NCI-H1436 treated with DMSO at 0.1 percent for 48 hours (cell line): ENCODE measurements at places on chromosomes 12 and 14.

DNA sequence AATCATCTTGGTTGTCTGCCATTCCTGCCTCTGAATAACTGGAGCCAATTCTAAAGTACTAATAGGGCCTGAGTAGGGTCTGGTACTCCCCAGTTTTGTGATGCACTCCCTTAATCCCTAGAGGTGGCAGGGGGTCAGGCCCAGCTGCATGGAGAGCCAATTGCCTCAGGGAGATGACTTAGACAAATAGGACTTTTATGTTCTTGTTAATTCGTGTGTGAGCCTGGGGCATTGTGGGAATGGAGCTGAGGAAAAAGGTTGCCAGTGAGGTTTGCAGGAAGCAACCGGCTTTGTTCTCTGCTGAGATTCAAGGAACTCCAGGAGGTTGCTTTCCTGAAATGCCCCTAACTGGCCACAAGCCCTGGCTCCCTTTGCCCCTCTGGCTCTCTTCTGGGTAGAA, 6.8 kb upstream of the DCD start:
- no peak for DNase-seq

- no peak for DNase-seq
Measured at GRCh38 chr14:96806836-96807235, 9.7 kb downstream of the VRK1 start.

DNA sequence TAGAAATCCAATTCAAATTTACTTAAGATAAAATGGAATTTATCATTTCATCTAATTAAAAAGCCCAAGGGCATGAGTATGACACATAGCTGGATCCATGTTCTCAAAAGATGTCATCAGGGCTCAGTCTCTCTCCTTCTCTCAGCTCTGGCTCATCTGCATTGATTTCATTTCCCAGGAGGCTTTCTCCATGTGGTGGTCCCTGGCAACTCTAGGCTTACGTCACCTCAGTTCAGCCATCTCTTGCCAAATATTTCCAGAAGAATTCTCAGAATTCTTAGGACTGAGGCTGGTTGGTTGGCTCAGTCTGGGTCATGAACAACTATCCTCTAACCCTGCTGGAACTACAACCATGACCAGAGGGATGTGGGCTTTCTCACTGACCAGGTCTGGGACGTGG, 65.3 kb downstream of the FOS start:
- no peak for DNase-seq

- no peak for DNase-seq
Measured at GRCh38 chr12:91074154-91074709, 16.4 kb upstream of the KERA start.

DNA sequence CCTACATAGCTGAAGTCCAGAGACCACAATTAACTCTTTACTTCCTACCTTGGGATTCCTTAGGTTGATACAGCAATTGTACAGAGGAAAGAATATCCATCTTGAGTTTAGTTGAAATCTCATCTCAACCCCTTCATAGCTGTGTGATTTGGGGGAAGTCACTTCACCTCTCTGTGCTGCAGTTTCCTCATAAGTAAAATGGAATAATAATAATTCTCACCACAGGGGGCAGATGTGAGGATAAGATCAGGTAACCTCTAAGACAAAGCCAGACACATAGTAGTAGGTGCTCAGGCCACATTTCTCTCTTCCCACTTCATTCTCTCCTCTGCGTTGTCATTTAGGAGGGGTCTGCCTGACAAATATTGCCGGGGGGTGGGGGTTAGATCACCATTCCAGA, 6.7 kb downstream of the FOXN4 start:
- no peak for DNase-seq

DNA sequence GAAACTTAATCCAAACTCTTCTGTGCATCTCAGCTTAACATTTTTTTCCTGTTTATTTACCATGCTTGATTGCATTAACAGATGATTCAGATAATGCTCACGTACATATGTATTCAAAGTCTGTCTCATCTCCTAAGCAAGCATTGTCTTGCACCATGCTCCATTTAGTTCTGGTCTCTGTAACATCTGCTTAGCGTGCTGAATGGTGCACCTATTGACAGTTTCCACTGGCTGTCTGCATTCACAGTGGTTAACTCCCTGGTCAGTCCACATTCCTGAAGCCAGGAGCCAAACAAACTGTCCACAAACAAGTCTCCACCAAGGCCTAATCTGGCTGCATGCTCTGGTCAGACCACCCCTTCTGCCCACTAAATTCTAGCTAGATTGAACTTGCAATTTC, 83.9 kb downstream of the KNTC1 start:
- DNase-seq: no peak

DNA sequence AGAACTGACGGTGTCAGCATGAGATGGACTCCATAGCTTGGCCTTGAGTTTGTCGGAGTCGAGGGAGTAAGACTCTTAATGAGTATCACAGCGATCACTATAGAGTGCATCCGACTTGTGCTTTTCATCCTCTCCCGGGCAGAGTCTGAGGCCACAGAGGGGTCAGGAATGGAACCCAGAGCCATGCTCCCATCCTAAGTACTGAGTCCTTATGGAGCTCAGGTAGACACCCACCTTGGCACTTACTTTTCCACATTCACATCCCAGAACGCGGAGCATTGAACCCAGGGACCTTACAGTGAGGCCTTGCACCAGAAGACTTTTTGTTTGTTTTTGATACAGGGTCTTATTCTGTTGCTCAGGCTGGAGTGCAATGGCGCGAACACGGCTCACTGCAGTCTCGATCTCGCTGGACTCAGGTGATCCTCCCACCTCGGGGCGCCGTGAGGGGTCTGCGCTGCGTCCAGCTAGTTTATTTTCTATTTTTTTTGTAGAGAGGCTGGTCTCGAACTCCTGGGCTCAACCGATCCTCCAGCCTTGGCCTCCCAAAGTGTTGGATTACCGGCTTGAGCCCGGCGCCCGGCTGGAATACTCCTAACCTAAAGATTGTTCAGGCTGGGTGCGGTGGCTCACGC, 719 bp upstream of the SRSF9 start:
- DNase-seq: no peak

- peak; percentile 59 for DNase-seq
Measured at GRCh38 chr14:56855891-56856461, 45.7 kb upstream of the OTX2 start.

DNA sequence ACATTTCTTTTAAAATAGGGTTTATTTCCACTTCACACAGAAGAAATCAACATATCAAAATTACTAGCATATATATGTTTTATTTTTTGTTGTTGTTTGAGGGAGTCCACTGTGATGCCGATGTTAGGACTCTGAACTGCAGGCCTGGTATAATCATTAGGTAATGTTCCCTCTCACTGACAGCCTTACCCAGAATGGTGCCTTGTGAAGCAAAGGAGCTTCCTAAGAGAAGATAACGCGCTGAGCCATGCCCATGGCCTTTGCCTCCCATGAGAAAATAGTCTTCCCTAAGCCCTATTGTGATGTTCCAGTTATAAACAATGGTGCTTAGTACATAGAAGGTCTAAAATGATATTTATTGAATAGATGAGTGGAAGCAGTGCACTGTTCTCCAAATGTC, 12.0 kb downstream of the GNG2 start:
- no peak for DNase-seq

GRCh38 chr14:89186856-89187376, 230.1 kb downstream of the FOXN3 start:
- DNase-seq: peak; percentile 68

GRCh38 chr12:111099186-111099585, 178.8 kb upstream of the MYL2 start:
- no peak for DNase-seq

GRCh38 chr14:23532658-23533057, 18.9 kb downstream of the ZFHX2 start:
- DNase-seq: no peak

DNA sequence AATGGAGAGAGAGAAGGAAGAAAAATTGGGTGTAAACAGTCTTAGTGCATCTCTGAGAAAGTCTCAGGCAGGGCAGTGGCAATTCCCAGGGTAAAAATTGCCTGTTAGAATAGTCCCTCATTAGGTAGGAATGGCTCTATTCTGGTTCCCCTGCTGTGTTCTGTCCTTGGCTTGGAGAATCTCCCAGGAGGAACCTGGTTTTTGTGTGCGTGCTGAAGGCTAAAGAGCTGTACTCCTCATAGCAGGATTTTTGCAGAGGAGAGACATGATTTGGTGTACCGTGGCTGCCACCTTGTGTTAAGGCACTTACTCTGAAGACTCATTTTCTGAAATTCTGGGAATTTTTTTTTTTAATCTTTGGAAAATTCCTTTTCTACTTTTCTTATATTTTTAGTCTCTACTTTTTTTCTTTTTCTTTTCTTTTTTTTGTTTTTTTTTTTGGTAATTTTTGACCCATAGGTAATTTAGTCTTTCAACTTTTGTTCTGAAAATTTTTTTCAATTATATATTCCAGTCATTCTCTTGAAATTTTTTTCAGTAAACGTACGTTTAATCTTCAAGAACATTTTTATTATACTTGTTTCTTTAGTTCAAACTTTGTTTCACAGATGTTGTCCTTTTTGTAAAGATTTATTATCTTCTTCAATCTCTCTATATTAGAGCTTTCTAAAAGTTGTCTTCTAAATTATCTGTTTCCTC, 63.8 kb downstream of the FBXO33 start:
- peak; percentile 44 for DNase-seq
